Adrenal gland (tissue), 19 donors: ENCODE measurements at places on chromosomes 2 and 18. TPM values are rescaled to one million over a fixed set of nuclear protein-coding genes. Genes with fewer than 3 reads are reported as not detected.
A peak's percentile ranks its signal among the peaks of the same experiment; 100 is the strongest.

DNA sequence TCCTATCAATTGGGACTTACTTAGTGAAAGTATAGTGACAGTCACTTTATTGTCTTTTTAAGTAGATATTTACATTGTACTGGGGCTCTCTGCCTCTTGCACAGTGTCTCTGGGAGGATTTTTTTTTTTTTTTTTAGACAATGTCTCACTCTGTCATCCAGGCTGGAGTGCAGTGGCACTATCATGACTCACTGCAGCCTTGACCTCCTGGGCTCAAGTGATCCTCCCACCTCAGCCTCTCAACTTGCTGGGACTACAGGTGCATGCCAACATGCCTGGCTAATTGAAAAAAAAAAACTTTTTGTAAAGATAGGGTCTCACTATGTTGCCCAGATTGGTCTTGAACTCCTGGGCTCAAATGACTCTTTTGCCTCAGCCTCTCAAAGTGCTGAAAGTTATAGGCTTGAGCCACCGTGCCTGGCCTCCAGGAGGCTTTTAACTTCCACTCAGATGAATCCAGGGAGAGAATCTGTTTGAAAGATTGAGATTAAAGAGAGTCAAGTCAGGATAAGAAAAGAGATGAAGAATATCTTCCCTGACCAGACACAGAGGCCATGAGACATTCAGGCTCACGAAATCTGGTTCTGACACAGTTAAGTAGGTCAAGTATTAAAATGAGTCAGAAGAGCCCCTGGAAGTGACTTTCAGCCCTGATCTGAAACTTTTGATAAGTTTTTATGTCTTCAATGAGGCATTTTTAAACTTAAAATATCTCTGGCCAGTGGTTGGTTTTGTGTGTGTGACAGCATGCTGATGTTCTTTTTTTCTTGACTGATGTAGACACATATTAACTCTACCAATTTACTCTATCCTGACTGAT lies 18.3 kb downstream of the ARHGEF33 start:
- no peaks in the 10 kb centered on the region for H3K27me3 ChIP-seq
- peaks cover 15% of the 10 kb centered on the region for H3K4me1 ChIP-seq
- peak; percentile 45 for DNase-seq
- no peak overlapping the region for H3K4me3 ChIP-seq

DNA sequence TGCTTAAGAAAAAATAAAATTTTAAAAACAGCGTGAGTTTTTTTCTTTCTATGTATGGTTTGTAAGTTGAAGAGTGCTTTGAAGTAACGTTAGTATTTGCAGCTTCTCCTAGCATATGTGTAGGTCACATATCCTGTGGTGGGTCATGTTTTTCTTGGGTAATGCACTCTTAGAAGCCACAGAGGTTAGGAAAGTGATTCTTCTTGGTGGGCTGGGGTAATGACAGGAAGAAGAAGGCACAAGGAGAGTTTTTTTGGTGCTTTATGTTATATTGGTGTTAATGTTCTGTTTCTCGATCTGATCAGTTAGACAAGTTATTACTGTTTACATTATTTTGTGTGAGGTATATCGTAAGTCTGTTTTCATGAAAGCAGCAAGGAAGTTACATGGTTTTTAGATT lies 109.0 kb downstream of the ICA1L start:
- no peak overlapping the region for H3K27ac ChIP-seq
- no peak overlapping the region for H3K4me3 ChIP-seq
- DNase-seq: no peak
- H3K4me1 ChIP-seq: peaks cover 7% of the 10 kb centered on the region
- H3K36me3 ChIP-seq: peaks cover 22% of the 10 kb centered on the region
- no peaks in the 10 kb centered on the region for H3K27me3 ChIP-seq

- H3K36me3 ChIP-seq: no peaks in the 10 kb centered on the region
- DNase-seq: no peak
- H3K27me3 ChIP-seq: no peaks in the 10 kb centered on the region
- H3K4me3 ChIP-seq: no peak overlapping the region
- H3K27ac ChIP-seq: no peak overlapping the region
Measured at GRCh38 chr2:161556440-161556839, 67.8 kb upstream of the SLC4A10 start.

GRCh38 chr2:64119369-64119768 lies 24.9 kb downstream of the PELI1 start:
- no peaks in the 10 kb centered on the region for H3K27me3 ChIP-seq
- no peaks in the 10 kb centered on the region for H3K36me3 ChIP-seq

DNA sequence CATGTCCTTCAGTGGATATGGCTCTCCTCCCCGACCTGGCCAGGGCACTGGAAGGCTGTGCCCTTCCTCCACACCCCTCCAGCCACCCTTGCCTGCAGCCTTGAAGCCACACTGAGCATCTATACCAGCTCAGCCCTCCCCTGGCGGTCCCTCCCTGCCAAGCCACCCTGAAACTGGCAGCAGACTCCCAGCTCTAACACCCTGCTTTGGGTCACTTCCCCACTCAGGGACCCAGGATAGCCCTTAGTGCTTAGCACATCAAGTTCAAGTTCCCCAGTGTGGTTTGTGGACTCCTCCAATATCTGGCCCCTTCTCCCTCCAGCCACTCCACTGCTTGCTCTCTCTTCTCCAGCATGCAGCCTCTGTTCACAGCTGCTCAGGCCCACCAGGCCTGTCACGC lies 89.4 kb downstream of the TNS1 start:
- H3K27me3 ChIP-seq: no peaks in the 10 kb centered on the region
- H3K27ac ChIP-seq: peak overlapping the region; percentile 97
- H3K36me3 ChIP-seq: no peaks in the 10 kb centered on the region
- peaks cover 76% of the 10 kb centered on the region for H3K4me1 ChIP-seq
- DNase-seq: peak; percentile 59
- H3K4me3 ChIP-seq: no peak overlapping the region

- no peak overlapping the region for H3K27ac ChIP-seq
- no peak for DNase-seq
- no peaks in the 10 kb centered on the region for H3K4me1 ChIP-seq
- no peak overlapping the region for H3K4me3 ChIP-seq
- no peaks in the 10 kb centered on the region for H3K27me3 ChIP-seq
Measured at GRCh38 chr2:109554758-109555157, 59.0 kb downstream of the SEPTIN10 start.

DNA sequence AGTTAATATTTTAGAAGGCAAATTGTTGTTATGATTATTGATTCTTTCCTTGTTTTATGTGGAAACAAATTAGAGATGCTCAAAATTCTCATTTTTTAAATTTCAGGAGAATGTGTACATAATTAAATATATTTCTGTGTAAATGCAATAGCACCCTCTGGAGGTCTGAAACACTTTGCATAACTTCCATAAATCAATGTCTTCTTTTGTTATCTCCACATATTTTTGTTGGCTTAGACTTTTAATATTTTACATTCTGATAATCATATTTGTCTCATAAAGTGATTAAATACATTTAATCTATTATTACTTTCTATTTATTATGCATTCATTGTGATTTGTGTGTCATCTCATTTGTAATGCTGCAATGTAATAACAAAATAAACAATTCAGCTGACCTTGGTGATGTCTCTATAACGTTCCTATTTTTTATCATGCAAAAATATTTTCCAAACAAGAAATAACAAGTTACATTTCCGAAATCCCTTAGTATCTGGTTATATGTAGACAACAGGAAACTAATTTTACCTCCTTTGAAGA lies 201.8 kb upstream of the GALNT5 start:
- no peaks in the 10 kb centered on the region for H3K4me1 ChIP-seq
- no peak for DNase-seq
- no peak overlapping the region for H3K4me3 ChIP-seq
- no peaks in the 10 kb centered on the region for H3K27me3 ChIP-seq
- H3K36me3 ChIP-seq: no peaks in the 10 kb centered on the region

DNA sequence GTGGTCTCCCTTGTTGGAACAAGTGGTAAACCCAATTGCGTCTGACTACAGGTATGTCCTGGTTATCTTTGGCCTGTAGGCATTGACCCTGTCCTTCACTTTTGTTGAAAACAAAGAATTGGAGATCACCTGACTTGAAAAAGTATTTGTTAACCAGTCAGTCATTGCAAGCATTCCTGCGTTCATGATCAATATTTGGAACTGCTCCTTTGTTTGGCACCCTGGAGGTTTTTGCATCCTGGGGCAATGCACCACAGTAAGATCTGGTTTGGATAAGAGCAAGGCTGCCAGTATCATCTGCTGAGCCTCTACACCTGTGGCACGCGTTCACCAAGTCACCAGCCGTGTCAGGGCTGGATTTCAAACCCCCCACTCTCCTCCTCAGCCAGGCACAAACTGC lies 115.7 kb downstream of the DNAH6 start:
- H3K27me3 ChIP-seq: no peaks in the 10 kb centered on the region
- DNase-seq: no peak
- H3K36me3 ChIP-seq: no peaks in the 10 kb centered on the region
- H3K4me1 ChIP-seq: no peaks in the 10 kb centered on the region
- no peak overlapping the region for H3K27ac ChIP-seq

- H3K27ac ChIP-seq: no peak overlapping the region
- no peak overlapping the region for H3K4me3 ChIP-seq
- no peak for DNase-seq
- H3K36me3 ChIP-seq: no peaks in the 10 kb centered on the region
- no peaks in the 10 kb centered on the region for H3K4me1 ChIP-seq
Measured at GRCh38 chr2:168194784-168195522, 52.4 kb downstream of the STK39 start.

GRCh38 chr18:76487782-76488181 lies 7.3 kb downstream of the ZNF516 start:
- peaks cover 6% of the 10 kb centered on the region for H3K4me1 ChIP-seq
- DNase-seq: no peak
- H3K27ac ChIP-seq: peak overlapping the region; percentile 20
- no peaks in the 10 kb centered on the region for H3K36me3 ChIP-seq
- H3K4me3 ChIP-seq: no peak overlapping the region

DNA sequence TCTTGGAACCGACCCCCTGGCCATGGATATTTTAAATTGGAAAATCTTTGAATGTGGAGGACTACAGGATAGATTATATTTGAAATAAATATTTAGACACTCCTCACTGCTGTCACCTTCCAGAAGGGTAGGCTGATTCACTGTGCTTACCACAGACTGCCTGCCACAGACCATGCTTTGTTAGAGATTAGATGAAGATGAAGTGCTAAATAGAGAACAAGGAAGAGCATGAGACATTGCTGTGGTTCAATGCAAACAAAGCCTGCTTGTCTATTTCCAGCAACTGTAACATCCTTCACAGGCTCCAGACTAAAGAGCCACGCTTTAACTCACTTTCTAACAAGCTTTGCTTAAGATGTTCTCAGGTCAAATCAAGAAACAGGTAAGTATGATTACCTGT lies 81.0 kb upstream of the TMEM17 start:
- no peaks in the 10 kb centered on the region for H3K36me3 ChIP-seq
- no peaks in the 10 kb centered on the region for H3K4me1 ChIP-seq
- no peak overlapping the region for H3K4me3 ChIP-seq
- H3K27ac ChIP-seq: no peak overlapping the region

GRCh38 chr2:101732199-101732598 lies 34.7 kb downstream of the MAP4K4 start:
- no peaks in the 10 kb centered on the region for H3K27me3 ChIP-seq
- H3K4me3 ChIP-seq: no peak overlapping the region
- H3K27ac ChIP-seq: no peak overlapping the region
- H3K4me1 ChIP-seq: peaks cover 40% of the 10 kb centered on the region
- no peaks in the 10 kb centered on the region for H3K36me3 ChIP-seq
- no peak for DNase-seq

TP53I3 gene
- 18.4 TPM for total RNA-seq

DNA sequence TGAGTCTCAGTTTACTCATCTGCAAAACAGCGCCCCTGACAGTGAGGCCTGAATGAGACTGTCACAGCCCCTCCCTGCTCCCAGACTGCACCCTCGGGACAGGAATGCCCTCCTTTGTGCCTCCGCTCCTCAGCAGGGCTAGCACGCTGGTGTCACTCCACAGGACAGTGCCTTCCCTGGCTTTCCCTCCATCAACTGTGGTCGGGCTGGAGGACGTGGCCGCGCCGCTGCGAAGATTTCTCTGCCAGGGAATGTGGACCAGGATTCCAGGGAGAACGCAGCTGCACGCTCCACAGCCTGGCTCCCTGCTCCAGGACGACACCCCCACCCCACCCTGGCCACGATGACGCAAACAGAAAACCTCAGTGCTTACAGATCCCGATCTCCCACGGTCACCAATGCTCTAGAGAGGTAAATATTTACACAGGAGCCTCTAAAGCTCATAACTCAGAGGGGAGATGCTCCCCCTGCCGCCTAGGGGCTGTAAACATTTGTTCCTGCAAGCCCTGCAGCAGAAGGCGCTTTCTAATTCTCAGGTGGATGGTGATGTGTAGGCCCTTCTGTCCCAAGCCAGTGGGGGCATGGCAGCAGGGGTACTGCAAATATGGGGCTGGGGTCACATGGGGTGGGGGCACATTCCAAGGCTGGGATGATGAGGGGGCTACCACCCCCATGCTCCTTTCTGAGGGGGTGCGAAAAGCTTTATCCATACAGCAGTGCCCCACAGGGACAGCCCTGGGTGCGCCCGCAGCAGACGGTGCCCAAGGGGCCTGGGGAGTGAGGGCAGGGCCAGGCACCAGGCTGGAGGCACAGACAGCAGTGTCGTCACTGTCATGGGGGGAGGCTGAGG lies 12.4 kb downstream of the HS6ST1 start:
- DNase-seq: no peak
- no peaks in the 10 kb centered on the region for H3K36me3 ChIP-seq
- H3K27ac ChIP-seq: peak overlapping the region; percentile 79
- no peaks in the 10 kb centered on the region for H3K27me3 ChIP-seq
- H3K4me1 ChIP-seq: peaks cover 100% of the 10 kb centered on the region
- no peak overlapping the region for H3K4me3 ChIP-seq

DNA sequence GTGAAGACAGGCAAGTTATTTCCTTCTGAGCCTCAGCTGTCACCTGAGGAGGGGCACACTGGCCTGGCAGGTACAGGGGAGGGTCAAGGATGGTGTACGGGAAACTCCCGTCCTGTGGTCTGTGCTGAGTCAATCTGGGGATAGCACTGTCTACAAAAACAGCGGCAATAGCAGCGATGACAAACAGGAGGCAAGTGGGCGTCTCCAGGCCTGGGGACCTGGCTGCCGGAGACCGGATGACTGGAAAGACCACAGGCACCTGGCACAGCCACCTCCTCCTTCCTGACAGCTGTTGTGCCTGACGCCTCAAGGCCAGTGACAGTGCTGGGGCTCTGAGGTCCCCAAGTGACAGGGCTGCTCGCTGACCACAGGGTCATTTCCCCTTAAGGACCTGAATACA lies 202.1 kb upstream of the HS6ST1 start:
- H3K4me1 ChIP-seq: no peaks in the 10 kb centered on the region
- H3K27me3 ChIP-seq: no peaks in the 10 kb centered on the region
- no peak for DNase-seq
- H3K4me3 ChIP-seq: no peak overlapping the region

RALB gene
- total RNA-seq: 66.8 TPM

DNA sequence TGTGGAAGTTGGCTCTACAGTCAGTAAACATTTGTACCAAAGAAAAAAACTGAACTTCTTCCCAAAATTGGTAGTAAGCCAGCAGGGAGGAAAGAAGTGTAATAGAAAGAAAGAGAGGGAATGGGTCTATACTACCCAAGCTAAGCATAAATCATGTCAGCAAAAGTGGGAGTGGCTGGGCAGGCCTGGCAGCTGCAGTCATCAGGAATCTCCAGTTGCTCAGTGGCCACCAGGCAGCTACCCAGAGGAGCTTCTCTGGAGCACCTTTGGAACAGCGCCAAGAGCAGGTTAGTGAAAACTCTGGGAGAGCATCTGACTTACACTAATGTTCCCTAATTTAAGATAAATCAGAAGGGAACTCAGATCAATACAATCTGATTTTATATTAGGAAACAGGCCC lies 14.3 kb downstream of the FRZB start:
- H3K4me1 ChIP-seq: no peaks in the 10 kb centered on the region
- no peaks in the 10 kb centered on the region for H3K36me3 ChIP-seq
- no peak overlapping the region for H3K4me3 ChIP-seq
- no peak for DNase-seq
- no peak overlapping the region for H3K27ac ChIP-seq

FAM117B gene
- 27.6 TPM for total RNA-seq
